Common myeloid progenitor, CD34-positive (primary cell): ENCODE measurements at places on chromosomes 11 and 22.

GRCh38 chr22:39482768-39483167, 19.3 kb upstream of the MIEF1 start:
- no peak for DNase-seq

- DNase-seq: no peak
These were observed 588.4 kb upstream of the LRRC4C start for GRCh38 chr11:42047637-42048555.

DNA sequence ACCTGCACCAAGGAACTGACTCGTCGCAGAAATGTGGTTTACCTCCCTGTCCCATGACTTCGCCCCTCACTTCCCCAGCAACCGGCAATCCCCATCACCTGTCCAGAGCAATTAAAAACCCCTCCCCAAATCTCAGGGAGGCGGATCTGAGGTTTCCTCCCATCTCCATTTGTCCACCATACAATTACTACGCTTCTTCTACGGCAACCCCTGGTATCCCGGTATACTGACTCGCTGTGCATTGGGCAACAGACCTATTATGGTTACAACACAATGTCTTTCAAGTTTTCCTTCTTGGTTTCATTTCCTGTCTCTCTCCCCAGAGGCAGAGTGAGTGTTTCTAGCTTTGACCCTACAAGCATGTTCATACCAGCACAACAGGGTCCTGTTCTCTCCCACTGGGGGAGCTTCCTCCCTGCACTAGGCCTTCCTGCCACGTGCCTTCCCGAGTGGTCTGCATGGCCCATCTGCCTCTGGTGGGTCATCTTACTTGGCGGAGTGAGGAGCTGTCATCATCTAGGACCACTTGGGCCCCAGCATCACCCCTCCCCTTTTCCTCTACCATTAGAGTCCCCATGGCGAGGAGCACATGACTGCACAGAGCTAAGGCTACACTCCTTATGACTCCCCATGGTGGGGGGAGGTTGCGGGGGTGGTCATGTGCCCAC, 30.3 kb upstream of the NAP1L4 start:
- DNase-seq: no peak

- no peak for DNase-seq
These were observed 3.9 kb downstream of the FOSL1 start for GRCh38 chr11:65896034-65896999.

DNA sequence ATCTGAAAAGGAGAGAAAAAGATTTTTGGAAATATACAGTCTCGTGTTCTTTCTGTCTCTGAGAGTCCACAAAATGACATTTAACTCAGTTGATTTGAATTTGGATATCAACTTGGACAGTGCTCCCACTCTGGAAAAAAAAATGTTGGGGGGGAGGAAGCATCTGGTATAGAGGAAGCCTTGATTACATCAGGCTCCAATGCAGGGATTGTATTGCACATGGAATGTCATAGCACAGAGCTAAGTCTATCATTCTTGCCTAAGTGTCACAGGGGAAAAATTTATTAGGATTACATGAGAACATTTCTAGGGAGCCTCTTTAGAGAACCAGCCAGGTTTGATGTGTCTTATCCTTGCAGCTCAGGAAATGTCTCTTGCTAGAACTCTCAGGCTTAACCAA, 23.0 kb downstream of the MS4A6A start:
- DNase-seq: no peak

DNA sequence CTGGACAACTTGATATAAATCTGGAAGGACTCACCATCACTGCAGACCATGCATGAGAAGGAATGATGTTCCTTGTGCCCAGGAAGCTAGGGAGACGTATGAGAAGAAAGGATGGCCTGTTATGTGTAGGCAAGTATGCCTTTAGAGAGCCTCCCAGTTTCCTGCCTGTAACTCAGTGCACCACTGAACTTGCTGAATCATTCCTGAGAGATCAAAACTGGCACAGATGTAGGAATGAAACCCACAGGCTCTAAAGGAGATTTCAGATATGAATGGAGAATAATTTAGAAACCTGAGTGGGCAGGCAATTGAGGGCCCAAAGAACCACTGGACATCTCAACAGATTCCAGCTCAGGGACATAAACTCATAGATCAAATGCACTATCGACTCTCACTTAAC, 38.4 kb upstream of the PRSS23 start:
- peak; percentile 42 for DNase-seq

DNA sequence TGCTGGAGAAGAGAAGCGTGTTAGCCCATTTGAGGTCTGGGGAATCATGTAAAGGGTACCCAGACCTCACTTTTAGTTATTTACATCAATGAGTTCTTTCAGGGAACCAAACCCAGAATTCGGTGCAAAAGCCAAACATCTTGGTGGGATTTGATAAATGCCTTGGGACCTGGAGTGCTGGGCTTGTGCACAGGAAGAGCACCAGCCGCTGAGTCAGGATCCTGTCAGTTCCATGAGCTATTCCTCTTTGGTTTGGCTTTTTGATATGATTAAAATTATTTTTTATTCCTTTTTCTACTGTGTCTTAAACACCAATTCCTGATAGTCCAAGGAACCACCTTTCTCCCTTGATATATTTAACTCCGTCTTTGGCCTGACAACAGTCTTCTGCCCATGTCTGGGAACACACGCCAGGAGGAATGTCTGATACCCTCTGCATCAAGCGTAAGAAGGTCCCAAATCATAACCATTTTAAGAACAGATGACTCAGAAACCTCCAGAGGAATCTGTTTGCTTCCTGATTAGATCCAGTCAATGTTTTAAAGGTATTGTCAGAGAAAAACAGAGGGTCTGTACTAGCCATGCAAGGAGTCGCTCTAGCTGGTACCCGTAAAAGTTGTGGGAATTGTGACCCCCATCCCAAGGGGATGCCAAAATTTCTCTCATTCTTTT, 65.2 kb downstream of the ALX4 start:
- no peak for DNase-seq

- peak; percentile 20 for DNase-seq
These were observed at the start of gene CAVIN3 for GRCh38 chr11:6320411-6321155. Gene CAVIN3 (minus strand): TSS chr11:6320501. CDS start chr11:6320476, 25 bp downstream.

DNA sequence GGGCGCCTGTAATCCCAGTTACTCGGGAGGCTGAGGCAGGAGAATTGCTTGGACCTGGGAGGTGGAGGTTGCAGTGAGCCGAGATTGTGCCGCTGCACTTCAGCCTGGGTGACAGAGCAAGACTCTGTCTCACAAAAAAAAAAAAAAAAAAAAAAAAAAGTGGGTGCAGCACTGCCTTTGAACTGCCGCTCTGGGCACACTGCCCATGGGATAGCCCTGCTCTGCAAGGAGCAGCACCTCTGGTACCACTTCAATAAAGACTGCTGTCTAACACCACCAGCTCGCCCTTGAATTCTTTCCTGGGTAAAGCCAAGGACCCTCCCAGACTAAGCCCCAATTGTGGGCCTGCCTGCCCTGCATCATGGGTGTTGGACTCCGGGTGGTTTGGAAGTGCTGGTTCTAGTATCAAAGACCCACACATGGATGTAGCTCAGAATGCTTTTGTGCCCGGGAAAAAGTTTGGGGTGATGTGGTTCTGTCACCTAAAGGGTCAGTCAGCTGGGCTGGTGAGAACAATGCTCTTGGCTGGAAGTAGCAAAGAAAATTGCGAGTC, 444.3 kb downstream of the TBC1D22A start:
- no peak for DNase-seq

DNA sequence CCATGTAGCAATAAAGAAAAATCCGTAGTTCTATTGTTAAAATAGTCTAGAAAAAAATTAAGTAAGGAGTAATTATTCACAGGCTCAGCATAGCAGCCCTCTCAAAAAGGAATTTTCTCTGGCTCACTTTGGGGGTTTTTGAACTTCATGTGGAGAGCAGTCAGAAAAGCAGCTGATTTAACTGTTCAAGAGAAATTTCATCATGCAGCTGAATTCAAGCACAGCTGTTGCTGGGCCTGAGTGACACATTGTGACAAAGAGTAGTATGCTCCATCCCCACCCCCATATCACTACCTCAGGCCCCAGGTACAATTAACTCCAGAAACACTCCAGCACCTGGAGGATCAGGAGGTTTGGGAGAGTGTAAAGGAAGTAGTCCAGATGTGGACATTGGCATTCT, 272.1 kb downstream of the FAM76B start:
- DNase-seq: no peak

DNA sequence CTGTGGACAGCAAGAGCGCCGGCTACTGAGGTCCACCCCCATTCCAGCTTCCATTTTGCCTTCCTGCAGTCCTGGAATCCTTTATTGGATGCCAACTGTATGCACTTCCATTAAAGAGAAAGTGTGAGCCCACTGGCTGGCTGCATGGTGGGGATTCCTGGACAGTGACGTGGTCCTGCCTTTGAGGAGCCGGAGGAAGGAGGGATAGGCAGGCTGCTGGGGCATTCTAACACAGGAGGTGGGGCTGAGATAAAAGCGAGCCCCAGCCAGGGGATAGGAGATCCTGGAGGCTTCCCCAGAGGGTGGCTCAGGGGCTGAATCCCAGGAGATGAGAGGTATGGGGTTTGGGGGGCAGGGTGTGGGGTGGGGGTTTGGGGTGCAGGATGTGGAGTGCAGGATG, 984.7 kb downstream of the BRD1 start:
- no peak for DNase-seq

DNA sequence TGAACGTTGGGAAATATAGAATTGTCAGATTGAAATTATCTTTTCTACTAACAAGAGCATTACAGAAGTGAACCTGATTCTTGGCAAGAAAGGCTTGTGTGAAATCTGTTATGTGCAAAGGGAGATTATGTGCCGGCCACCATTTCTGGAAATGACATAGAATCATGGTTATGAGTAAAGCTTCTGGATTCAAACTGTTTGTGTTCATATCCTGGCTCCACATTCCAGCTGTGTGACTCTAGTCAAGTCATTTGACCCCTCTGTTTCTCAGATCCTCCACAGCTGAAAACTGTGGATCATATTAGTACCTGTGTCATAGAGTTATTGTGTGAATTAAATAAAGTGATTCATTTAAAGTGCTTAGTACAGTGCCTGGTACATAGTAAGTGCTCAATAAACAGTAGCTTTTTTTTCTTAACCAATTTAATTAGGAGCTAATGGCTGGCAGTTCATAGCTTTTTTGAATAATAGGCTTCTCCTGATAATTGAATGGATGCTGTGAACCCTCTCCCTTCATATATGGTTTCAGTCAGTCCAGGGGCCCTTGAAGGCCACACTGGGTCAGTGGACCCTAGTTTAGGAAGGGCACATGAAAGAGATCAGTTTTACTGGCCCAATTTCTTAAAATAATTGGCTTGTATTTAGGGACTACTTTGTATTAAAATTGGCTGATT, 34.6 kb downstream of the EHF start:
- no peak for DNase-seq

DNA sequence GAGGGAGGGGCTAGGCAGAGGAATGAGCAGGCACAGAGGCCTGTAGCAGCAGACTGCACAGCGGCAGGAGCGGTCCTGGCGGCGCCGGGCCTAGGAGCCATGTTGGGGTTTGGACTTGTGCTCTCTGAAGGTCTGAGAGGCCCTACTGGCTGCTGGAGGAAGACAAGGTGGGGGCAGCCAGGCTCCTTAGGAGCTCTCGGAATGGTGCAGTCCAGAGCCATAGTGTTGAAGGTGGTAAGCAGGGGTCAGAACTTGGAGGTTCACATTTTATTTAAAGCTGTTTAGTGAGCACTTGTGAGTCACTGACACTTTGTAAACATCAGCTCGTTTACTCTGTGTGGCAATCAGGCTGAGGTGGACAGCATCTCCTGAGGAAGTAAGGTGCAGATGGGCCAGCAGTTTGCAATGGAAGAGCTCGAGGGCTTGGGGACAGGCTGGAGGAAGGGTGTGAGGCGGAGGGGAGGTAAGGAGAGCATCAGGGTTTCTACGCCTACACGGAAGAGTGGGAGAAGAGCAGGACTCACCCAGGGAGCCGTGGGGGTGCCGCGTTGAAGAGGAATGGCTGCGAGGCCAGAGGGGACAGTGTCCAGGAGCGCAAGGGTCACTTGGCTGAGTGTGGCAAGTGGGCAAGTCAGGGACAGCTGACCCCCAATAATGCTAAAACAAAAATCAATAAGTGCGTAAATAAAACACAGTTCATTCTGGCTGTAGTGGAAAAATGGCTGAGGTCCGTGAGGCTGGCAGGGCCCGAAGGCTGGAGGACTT, 10.0 kb upstream of the TMEM191C start:
- no peak for DNase-seq

DNA sequence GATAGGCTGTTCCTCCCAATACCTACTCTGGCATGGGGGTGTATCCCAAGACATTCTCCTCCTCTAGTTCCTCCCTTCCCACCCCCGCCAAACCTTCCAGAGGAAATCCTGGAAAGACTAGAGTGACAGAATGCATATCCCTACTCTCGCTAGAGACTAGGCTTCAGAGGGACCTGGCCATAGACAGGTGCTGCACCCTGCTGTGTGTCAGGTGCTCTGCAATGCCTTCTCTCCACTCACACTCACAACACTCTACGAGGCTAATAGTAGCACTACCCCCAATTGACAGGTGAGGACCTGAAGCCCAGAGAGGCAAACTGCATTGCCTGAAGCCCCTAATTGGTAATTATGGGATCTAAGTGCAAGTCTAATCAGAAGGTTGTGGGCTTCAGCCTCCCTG, 46.2 kb upstream of the LMO1 start:
- peak; percentile 14 for DNase-seq

GRCh38 chr11:113131036-113131775, 170.0 kb downstream of the NCAM1 start:
- no peak for DNase-seq

GRCh38 chr11:69573761-69574607, 67.0 kb upstream of the CCND1 start:
- no peak for DNase-seq

DNA sequence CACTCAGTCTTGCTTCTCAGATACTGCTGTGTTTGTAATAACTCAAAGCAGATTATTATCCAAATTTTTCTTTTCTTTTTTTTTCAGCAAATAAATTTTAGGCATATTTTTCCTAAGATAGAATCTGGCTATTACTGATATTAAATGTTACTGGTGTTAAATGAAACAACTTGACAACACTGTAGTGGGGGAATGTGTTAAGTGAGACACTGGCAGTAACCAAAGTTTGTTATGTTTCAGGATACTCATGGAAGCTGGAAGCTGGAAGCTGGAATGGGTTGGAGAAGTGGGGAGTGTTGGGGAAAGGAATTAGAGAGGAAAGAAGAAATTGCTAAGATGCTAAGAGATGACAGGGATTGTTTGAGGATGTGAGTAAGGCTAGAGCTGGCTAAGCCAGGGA, 24.9 kb downstream of the PGR start:
- no peak for DNase-seq

DNA sequence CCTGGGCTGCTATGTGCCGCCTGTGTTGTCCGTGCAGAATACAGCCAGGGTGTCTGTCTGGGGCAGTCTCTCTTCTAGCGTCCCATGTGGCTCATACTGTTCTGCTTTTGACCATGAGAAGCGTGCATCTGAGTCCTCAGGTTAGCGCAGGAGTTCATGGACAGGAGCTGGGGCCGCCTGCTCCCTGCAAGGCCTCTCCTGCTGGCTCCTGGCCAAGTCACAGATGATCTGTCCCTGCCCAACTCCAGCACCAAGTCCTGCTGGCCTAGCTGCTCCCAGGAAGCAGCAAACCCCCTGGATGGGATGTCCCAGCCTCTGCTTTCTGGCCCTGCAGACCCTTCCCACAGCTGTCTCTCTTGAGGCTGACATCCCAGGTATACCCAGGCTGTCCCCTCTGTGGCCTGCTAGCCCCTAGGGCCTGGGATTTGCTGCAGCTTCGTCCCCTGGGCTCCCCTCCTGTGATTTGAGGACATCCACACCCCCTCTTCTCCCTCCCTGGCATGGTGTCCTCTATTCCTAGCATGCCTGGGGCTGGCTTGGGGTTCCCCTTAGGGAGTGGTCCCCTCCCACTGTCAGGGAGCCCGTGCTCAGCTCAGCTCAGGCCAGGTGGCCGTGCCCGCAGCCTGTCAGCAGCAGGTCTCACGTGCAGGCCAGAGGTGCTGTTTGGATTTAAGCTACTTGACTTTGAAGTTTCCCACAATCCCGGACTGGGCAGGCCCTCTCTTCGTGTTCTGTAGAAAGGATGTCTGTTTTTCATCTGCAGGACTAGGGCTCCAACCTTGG, 17.8 kb downstream of the PRR5 start:
- DNase-seq: no peak
